Right lobe of liver (tissue), 6 donors: ENCODE measurements at places on chromosomes 4 and X. TPM values are rescaled to one million over a fixed set of nuclear protein-coding genes. Genes with fewer than 3 reads are reported as not detected.
A peak's percentile ranks its signal among the peaks of the same experiment; 100 is the strongest.

- no peak overlapping the region for H3K27ac ChIP-seq
- H3K36me3 ChIP-seq = no peaks in the 10 kb centered on the region
- H3K27me3 ChIP-seq = no peaks in the 10 kb centered on the region
- H3K4me1 ChIP-seq = no peaks in the 10 kb centered on the region
Observed at GRCh38 chrX:150058728-150059127, 120.4 kb upstream of the EOLA2 start.

DNA sequence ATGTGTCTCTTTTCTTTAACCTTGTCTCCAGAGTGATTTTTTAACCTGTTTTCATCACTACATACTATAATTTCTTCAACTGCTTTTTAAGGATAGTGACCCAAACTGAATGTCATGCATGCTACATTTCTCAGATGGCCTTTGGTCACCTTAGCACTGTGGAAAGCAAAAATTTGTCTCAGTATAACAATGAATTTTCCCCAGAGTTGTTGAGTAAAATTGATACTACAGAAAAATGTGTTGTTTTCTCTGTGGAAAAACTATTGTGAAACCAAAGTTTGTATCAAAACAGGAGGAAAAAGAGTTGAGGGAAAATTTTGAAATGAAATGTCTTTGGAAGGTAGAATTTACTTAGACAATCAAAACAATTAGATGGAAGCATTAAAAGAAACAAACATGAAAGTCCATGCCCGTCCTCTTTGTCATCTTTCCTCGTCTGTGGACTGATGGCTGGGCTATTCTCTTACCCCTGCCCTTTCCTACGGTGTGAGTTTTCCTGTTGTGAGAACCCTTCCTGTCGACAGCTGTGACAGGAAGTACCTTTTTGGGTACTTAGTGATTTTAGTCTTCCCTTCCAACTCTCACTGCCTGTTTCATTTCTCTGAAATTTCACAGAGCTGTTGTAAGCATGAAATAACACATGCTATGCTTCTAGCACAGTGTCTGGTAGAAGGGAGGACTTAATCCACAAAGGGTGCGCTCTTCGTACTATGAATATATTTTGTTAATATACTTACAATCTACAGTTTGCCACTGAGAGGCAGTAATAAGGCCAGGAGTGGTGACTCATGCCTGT lies 50.8 kb downstream of the LRP2BP start:
- no peak for DNase-seq
- H3K36me3 ChIP-seq = peaks cover 9% of the 10 kb centered on the region
- no peaks in the 10 kb centered on the region for H3K4me1 ChIP-seq
- H3K4me3 ChIP-seq = no peak overlapping the region
- H3K27me3 ChIP-seq = no peaks in the 10 kb centered on the region

DNA sequence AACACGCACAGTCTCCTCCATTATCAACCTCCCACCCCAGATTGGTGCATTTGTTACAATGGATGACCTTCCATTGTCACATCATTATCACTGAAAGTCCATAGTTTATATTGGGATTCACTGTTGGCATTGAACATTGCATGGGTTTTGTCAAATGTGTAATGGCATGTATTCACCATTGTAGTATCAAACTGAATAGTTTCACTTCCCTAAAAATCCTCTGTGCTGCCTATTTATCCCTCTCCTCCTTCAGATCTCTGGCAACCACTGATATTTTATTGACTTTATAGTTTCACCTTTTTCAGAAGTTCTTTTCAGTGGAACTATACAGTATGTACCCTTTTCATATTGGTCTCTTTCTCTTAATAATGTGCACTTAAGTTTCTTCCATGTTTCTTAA lies 1565.4 kb downstream of the PCDH18 start:
- H3K4me1 ChIP-seq = no peaks in the 10 kb centered on the region
- no peak for DNase-seq
- no peaks in the 10 kb centered on the region for H3K27me3 ChIP-seq
- no peak overlapping the region for H3K4me3 ChIP-seq
- no peak overlapping the region for H3K27ac ChIP-seq

- no peaks in the 10 kb centered on the region for H3K27me3 ChIP-seq
- H3K4me3 ChIP-seq = no peak overlapping the region
- no peaks in the 10 kb centered on the region for H3K36me3 ChIP-seq
- no peak overlapping the region for H3K27ac ChIP-seq
- no peak for DNase-seq
- no peaks in the 10 kb centered on the region for H3K4me1 ChIP-seq
Observed at GRCh38 chr4:105496899-105497298, 23.0 kb upstream of the PPA2 start.

The LONRF3 gene
- 8.0 TPM for total RNA-seq

DNA sequence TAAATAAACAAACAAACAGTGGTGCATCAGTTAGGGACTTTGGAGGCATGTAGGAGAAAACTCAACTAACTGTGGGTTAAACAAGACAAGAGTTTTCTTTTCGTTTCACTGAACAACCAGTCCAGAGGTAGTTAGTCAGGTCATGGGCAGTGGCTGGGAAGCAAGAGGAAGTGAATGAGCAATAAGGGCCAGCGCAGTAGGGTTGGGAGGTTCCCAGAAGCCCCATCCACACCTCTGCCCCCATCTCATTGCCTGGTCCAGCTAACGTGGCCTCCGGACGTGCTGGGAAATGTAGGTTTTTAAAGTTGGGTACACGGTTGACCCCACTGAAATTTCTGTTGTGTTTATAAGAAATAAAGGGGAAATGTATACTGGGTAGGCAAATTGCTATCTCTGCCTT lies 8.7 kb downstream of the GLOD5 start:
- no peaks in the 10 kb centered on the region for H3K4me1 ChIP-seq
- H3K27ac ChIP-seq = no peak overlapping the region
- H3K27me3 ChIP-seq = no peaks in the 10 kb centered on the region

DNA sequence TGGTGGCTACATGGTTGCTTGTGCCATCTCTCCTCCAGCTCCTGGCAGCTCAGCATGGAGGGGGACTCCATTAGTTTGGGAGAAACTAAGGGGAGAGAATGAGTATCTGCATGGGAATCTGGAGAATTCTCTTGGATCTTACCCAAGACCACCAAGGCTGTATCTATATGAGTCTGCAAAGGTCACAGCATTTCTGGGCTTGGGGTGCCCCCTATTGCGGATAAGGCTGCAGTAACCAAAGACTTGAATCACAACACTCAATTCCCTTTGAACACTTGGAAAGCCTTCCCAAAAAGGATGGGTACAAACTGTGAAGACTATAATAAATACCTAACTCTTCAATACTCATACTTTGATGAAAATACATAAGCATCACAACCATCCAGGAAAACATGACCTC lies 623.5 kb upstream of the NR3C2 start:
- H3K4me1 ChIP-seq = no peaks in the 10 kb centered on the region
- H3K27ac ChIP-seq = no peak overlapping the region

GRCh38 chrX:153828308-153828707 lies 2.0 kb downstream of the PDZD4 start:
- peak overlapping the region; percentile 11 for H3K4me3 ChIP-seq
- DNase-seq = no peak
- H3K27ac ChIP-seq = no peak overlapping the region
- no peaks in the 10 kb centered on the region for H3K36me3 ChIP-seq

DNA sequence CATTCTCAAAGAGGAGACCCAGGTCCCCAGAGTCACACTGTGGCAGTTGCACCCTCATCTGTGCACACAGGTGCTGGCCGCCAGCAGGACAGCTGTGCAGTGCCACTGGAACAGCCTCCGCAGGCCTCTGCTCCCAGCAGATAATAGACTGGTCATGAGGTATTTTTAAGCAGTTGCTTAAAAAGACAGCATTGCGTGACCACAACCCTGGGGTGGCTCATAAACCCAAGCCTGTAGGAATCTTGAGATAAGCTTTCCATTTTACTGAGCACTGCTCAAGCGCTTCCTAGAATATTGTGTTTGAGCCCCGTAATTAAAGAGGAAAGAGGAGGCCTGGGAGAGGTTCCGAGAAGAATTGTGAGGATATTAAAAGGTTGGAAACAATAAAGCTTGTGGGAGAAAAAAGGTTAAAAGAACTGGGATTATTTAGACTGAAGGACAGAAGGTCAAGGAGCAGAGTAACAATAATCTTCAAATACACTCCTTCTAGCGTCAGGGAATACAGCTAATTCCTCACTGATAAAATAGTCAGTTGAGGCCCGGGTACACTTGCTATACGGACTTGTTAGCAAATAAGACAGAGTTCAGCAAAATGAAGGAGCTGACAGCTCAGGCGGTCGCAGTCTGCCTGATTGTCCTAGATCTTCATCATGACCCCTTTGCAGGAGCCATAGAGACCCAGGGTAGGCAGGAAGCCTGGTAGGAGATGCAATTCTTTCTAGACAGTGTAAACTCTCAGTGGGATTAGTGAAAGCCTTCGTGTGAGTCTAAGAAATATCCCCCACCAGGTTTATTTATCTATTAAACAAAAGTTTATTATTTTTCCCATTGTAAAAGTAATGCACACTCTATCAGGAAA lies 86.2 kb upstream of the KIT start:
- no peak for DNase-seq
- no peaks in the 10 kb centered on the region for H3K36me3 ChIP-seq
- no peaks in the 10 kb centered on the region for H3K4me1 ChIP-seq
- H3K4me3 ChIP-seq = no peak overlapping the region

- H3K27me3 ChIP-seq = no peaks in the 10 kb centered on the region
- DNase-seq = no peak
- peak overlapping the region; percentile 25 for H3K4me3 ChIP-seq
- H3K27ac ChIP-seq = no peak overlapping the region
- H3K4me1 ChIP-seq = no peaks in the 10 kb centered on the region
Observed at GRCh38 chr4:100907465-100908454, 389.9 kb upstream of the EMCN start.

The RBMXL3 gene
- total RNA-seq = not detected
